ENCODE measurements at places on chromosomes 2 and 18.

DNA sequence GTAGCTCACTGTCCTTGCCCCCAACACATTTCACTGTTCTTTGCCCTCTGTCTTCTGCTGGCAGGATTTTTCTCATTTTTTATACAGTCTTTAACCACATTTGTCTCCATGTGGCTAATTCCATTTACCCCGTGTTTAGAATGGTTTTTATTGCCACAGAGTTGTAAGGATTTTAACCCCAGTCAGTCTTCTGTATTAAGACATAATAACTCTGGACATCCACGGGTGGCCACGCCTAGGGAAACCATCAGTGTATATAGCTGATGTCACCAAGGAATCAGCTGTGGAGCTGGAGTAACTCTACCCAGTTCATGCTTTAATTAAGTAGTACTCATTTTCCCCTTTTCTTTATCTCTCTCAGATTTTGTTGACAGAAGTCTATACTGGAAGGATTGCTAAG, 139.8 kb downstream of the MAP4K4 start:
- DNase-seq: no peak

DNA sequence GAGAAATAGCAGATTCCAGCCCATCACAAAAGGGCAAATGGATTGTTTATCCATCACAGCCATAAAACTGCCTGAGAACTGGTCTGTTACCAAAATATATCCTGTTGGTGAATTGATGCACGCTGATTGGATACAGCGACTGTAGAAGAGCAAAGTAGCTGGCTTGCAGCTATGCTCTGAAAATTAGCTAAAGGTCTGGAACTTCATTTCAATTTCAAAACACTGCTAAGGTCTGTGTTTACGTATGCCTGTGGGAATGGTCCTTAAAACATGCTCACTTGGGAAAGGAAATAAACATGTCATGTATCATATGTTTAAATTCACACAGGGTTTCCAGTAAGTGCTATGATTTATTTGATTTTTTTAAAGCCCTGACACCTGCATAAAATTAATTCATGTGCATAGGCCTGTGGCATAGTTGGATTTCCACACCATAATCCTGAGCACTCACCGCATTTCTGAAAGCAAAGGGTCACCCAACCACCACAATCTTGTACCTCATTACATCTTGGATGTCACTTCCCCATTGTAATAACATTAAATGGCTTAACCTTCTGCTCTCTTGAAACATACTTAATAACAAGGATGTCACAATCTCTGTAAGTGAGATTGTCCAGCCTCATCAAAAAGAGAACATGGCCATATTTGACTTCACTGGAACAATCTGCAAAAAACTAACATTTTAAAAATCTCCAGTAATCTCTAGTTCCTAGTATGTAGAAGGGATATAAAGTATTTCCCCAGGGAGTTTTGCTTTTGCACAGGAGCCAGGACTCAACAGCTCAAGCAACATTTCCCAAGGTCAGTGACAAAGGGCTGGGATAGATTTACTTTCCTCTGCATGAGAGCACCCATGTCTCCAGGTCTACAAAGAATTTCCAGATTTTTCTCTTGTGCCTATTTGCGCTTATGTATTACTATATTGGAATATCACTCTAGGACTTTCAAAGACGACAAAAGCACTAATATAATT, 109.8 kb downstream of the FARSB start:
- DNase-seq: no peak

DNA sequence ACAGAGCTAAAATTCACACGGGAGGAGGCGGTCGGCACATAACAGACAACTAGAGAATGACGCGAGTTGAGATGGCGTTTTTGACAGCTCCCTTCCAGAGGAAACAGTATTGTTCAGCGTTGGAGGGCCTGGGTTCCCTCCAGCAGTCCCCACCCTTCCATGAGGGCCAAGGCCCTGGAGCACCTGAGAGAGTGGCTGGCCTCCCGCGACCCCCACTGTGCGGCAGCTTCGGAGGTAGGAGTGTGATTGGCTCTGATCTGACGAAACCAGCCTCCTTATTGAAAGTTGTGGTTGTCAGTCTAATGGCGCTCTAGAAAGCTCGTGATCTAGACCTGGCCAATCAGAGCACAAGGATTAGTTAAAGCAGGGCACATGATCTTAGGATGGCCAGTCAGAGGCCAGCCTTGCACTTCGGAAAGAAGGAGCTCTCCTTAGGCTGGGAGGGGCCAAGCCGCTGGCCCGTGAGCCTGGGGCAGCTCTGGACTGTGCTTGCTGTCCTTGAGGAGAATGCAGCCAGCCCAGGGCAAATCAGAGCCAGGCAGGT, 104.5 kb upstream of the CELF4 start:
- DNase-seq: no peak

DNA sequence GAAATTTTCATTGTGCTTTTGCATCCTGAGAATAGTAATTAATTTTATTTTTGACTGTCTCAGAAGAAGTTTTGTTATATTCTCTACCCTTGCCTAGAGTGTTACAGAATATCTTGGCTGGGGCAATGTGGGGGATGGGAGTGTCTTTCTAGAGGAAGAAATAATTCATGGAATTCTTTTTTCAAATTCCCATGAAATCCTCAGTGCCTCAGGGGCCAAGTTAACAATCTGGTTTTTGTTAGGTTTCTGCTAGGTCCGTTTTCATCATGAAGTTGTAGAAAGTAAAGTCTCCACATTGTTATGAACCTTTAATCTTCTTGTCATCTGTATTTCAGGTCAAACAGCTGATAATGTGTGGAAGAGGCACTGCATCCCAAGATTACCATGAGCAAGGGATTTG, 145.6 kb upstream of the GYPC start:
- DNase-seq: no peak

- no peak for DNase-seq
These were observed 131.6 kb upstream of the DLGAP1 start for GRCh38 chr18:4586731-4587130.

GRCh38 chr2:10159086-10159485, 36.5 kb downstream of the RRM2 start:
- no peak for DNase-seq

DNA sequence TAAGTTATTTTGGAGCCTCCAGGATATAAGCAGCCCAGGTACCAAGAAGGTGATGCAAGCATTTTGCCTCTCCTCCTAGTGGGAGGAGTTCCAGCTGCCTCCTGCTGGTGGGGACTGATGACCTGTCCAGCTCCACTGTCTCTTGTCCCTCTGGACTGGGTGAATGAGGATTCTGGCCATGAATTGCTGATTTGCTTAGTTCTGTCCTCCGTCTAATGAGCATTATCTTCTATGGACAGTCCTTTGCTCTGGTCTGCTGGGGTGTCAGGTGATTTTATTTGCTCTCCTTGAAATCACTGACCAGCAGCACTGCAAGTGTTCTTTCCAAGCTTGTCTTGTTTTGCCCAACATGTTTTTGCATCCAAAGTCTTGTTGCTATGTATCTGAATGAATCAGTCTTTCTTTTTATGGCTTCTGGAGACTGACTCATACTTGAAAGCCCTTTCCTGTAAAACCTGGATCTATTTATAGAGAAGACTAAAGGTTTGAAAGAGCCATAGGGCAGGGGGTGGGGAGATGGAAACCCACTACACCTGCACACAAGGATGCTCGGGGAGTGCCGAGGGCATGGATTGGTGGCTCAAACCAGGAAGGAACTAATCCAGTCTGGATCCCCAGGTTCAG, 40.5 kb upstream of the EFHD1 start:
- no peak for DNase-seq

GRCh38 chr2:165002638-165003037, 47.3 kb upstream of the SLC38A11 start:
- no peak for DNase-seq

DNA sequence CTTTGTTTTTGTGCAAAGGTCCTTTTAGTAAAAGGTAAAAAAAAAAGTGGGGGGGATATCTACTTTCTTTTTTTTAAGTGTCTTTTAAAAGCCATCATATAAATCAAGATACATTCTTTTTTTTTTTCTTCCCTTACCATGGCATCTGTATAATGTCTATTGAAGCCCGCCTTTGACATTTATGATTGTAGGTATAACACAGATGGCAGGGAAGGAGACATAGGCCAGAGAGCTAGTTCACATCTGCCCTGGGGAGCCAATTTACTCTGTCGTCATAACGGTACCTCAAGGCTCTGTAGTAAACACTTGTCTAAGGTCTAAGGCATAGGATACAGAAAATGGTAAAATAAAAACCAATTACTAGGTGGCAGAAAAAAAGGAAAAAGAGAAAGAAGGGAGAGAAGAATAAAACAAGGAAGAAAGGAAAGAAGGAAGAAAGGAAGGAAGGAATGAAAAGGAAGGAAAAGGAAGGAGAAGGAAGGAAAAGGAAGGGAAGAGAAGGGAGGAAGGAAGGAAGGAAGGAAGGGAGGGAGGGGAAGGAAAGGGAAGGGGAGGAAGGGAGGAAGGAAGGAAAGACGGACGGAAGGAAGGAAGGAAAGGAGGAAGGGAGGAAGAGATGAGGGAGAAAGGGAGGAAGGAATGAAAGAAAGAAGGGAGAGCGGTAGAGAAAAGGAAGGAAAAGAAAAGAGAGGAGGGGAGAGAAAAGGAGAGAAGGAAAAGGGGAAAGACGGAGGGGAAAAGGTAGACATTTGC, 343.5 kb downstream of the RBM43 start:
- DNase-seq: no peak

- no peak for DNase-seq
These were observed 17.8 kb downstream of the EML6 start for GRCh38 chr2:54741250-54741649.

DNA sequence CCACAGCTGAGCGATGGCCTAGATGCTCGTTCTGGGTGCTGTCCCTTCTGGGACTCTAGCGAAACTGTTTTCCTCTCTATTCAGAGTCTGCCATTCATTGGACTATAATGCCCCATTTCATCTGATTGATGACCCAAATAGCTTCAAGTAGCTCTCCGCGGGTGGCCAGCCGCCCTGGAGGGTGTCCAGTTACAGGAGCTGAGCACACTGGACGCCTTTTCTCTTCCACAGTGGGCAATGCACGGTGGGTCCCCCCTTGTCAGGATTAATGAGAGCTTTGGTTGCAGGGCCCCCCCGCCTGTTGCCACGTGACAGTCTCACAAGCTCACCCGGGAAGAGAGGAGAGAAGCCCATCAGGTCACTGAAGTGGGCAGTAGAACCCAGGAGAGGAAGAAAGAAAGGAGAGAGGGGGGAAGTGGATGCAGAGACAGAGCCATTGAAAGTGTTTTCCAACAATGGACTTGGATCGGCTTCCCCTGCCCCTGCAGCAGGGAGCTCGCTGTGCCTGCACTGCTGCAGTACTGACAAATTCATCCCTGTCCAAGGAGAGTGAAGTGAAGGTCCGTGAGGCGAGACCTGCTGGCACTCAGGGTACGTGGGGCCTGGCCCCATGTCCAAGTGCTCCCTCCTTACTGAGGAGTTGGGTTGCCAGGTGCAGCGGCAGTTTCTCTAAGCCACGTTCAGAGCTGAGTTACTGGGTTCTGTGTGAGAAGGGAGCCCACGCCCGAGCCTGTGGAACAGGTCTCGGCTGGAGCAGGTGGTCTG, 44.8 kb downstream of the DIPK1C start:
- no peak for DNase-seq

GRCh38 chr2:238027591-238028415, 33.0 kb upstream of the SCLY start:
- DNase-seq: no peak

GRCh38 chr2:231450548-231450989, 13.7 kb downstream of the NCL start:
- no peak for DNase-seq

GRCh38 chr2:217360111-217360510, 500.2 kb upstream of the TNP1 start:
- no peak for DNase-seq

GRCh38 chr2:114046866-114047435, 157.1 kb downstream of the ACTR3 start:
- DNase-seq: no peak

- DNase-seq: no peak
These were observed 2.8 kb upstream of the GYPC start for GRCh38 chr2:126653109-126653508.

- DNase-seq: no peak
These were observed 40.5 kb upstream of the NABP1 start for GRCh38 chr2:191637182-191638078.

DNA sequence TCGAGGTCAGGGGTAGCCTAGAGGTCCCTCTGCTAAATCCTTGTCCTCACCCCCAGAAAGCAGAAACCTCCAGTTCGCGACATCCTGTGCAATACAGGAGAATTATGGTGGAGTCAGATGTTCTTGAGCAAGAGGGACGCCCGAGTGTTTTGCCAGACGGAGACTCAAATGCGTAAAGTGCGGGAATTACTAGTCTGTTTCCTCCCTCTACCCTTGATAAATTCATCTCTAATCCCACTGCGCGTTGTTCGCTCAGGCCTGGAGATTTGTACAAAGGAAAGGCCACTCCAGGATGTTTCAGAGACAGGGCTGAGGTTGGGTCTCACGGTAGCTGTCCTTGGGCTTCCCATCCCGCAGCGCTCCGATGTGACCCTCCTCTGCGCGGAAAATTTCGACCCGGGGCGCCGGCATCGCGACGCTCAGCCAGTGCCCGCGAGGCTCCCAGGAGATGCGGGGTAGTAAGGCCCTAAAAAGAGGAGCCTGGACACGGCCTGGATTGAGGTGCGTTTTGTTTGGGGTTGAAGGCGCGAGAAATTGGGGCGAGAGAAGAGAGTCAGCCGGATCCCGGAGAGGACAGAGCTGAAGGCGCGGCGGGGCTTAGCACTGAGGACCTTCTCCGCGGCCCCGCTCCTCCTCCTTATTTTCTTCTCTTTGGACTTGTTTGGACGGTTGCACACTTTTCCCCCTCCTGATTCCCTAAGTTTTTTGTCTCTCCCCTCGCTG, 2.6 kb upstream of the NEUROD1 start:
- no peak for DNase-seq

GRCh38 chr2:228378696-228379425, 197.4 kb upstream of the SPHKAP start:
- no peak for DNase-seq

DNA sequence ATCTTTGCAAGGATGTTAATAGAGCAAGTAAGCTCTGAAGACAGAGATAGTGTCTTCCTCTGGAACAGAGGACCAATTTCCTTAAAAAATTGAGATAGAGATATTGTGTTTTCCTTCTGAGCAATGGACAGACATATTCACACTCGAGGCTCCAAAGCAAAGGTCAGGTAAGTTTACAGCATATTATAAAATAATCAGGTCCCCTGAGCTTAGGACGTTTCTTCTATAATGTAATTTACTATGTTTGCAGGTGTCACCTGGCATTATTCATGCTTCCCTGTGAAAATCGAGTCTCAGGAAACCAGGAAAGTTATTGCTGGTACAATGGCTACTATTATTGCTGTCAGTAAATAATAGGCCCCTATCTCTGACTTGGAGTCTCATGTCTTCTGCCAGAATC, 1135.8 kb upstream of the ACVR2A start:
- no peak for DNase-seq

- no peak for DNase-seq
These were observed 18.8 kb upstream of the ENOSF1 start for GRCh38 chr18:731185-731584.

GRCh38 chr2:234970099-234970440, 18.3 kb downstream of the SH3BP4 start:
- DNase-seq: no peak

DNA sequence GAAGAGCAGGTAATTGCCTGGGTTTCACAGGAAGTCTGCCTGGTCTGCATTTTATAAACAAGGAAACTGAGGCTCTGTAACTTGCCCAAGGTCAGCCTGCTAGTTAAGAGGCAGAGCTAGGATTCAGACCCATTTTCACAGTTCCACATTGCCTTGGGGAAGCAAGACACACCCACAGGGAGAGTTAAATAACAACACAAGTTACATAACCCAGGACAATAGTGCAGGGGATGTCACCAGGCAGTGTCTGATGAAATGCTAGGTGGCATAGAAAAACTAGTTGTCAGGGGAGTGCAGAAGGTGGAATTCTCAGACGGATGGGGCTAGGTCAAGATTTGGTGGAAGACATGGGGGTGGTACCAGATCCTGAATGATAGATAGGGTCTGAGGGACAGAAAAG, 69.7 kb downstream of the PRKCE start:
- no peak for DNase-seq

Measured in NCI-H187 treated with DMSO at 0.1 percent for 48 hours (cell line).